ENCODE measurements at places on chromosomes 7 and 10.

- DNase-seq, result no peak
Observed at GRCh38 chr7:18352339-18353255, 143.0 kb upstream of the HDAC9 start.

- DNase-seq, result no peak
Observed at GRCh38 chr7:119703895-119704294, 569.1 kb upstream of the KCND2 start.

DNA sequence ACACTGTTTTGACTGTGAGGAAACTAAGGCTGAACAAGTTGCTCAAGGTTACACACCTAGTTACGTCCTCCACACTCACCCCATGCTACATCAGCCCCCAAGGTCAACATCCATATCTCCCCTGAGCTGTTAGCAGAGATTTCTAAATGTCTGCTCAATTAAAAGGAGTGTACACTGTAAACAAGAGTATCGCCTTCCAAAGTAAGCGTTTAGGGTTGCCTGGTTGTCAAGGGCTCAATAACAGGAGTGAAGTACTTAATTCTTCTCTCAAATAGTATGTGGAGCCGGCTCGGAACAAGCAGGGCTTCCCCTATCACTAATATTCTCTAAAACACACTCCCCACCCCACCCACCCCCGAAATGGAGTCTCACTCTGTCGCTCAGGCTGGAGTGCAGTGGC, 412.8 kb upstream of the GALNT17 start:
- no peak for DNase-seq

DNA sequence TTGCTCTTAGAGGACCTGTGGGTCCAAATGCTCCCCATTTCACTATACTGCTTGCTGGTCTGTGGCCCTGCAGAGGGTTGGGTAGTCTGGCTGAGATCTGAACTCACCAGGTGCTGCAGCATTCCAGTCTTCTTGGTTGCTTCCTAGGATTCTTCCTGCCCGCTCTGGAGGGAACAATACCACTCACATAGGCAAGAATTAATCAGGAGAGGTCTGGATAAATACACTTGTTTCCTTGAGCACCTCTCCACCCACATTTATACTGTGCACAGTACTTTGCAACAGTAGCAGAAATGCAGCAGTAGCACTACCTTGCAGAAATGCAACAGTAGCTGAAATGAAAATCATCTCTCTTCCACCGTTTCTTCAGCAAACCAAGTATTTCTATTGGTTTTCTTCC, 125.3 kb downstream of the INSYN2A start:
- DNase-seq, result no peak

DNA sequence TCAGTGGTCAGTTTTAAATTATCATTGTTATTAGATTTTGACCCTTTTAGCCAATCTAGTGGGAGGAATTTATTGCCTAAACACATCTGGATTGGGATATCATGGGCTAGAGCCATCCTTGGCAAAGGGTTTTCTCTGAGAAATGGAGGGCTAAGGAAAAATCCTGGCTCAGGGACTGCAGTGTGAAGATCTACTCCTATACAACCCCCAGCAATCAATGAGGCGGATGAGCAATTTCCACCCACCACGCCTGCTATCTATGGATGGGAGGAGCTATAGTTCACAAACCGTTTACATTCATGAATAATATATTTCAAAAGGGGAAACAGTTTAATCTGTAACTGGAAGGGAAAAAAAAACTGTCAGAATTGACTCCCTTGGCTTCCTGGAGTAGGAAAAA, 2.7 kb downstream of the CAV1 start:
- no peak for DNase-seq

- DNase-seq, result no peak
Observed at GRCh38 chr10:16867556-16867955, 50.3 kb upstream of the RSU1 start.

- DNase-seq, result no peak
Observed at GRCh38 chr10:96505150-96506136, 8.3 kb downstream of the TLL2 start.

- DNase-seq, result peak; percentile 21
Observed at GRCh38 chr7:102050864-102051460, 233.5 kb downstream of the CUX1 start.

DNA sequence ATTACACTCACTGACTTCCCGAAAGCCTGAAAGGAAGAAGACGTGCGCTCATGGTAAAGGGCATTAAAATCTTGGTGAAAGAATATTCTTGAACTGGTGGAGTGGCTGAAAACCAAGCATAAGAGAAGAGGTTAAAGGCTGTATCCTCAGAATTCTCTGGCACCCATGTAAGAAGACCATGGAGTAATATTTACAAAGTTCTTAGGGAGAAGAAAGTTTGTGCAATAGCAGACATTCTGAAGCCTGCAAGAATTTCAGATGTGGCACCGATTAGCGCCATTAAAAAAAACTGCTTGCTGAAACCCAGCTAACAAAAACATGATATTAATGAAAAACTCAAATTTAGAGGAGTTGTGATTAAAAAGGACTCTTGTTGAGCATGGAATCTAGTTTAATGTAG, 44.1 kb downstream of the C1GALT1 start:
- no peak for DNase-seq

DNA sequence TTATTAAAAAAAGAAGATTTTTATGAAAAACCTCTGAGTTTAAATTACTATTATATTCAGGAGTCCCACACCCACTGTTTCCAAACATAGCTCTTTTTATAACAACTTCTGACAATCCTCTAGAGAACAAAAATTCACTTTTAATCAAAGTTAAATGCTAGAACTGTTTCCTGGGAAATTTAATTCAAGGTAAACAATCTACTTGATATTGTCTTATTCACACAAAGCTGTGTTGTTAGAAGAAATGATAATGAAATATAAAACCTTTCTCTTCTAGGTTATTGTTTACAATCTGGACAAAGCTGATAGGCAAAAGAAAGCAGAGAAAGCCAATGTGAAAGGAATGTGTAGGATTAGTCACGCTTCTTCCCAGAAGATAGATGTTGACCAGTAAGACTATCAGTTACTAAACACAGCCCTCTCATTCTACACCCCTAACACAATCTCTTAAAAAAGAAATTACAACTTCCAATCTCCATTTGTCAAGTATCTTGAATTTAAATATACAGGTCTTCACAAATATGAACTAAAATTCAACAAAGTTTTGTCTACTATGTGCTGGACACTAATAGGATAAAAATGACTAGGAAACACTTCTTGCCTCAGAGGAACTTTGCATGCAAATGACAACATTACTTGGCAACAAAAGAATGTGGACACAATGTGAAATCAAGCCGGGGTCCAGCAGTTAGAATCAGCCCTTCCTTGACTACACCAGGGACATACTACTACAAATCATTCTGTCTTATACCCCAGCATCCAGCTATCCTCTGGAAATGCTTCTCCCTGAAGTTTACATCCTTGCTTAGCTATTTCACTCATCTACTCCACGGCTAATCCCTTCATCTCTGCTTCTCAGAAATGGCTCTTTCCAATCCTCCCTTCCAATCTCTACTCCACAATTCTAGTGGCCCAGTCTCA, 123.7 kb downstream of the IMMP2L start:
- no peak for DNase-seq

GRCh38 chr7:130144312-130145171, 60.7 kb downstream of the TMEM209 start:
- DNase-seq, result no peak

DNA sequence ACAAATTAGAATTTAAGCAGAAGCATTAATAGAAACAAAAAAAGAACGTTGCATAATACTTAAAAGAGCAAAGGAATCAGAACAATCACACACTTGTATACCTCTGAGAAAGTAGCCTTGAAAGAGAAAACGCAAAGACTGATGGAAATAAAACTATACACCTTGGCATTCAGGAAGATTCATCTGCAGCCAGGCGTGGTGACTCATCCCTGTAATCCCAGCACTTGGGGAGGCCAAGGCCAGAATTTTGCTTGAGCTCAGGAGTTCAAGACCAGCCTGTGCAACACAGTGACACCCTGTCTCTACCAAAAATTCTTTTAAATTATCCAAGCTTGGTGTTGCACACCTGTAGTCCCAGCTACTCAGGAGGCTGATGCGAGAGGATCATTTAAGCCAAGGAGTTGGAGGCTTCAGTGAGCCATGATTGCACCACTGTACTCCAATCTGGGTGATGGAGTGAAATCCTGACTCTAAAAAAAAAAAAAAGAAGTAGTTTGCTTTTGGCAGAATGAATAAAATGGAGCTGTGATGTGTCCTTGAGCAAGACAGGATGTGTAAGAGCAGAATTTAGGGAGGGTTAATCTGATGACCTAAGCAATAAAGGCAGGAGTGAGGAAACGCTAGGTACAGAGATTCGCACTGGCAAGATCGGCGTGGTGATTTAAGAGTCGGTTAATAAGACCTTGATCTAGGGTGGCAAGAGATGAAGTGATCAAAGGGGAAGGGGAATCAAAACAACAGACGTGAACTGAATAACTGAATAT, 75.8 kb upstream of the NRP1 start:
- DNase-seq, result no peak

DNA sequence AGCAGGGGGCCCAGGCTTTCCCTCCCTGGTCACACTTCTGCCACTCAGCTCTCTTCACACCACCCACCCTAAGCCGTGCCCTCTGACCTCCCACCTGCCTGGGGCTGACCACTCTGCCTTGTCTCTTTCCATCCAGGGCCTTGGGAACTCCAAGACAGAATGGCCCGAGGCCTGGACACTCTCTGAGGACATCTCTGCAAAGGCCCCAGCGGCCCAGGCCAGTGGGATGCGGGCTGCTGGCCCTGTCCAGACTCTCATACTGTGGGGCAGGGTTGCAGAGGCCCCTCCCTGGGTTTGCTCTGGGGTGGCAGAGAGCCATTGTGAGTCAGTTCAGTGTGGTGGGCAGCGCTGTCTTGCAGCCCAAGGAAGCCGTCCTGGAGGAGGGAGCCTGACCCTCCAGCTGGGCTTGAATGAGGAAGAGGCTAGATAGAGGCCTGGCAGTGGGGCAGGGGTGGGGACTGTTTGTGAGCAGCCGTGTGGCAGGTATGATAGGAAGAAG, 39.9 kb upstream of the RABGEF1 start:
- no peak for DNase-seq

GRCh38 chr7:73520673-73521635, 1.1 kb downstream of the BAZ1B start:
- no peak for DNase-seq

DNA sequence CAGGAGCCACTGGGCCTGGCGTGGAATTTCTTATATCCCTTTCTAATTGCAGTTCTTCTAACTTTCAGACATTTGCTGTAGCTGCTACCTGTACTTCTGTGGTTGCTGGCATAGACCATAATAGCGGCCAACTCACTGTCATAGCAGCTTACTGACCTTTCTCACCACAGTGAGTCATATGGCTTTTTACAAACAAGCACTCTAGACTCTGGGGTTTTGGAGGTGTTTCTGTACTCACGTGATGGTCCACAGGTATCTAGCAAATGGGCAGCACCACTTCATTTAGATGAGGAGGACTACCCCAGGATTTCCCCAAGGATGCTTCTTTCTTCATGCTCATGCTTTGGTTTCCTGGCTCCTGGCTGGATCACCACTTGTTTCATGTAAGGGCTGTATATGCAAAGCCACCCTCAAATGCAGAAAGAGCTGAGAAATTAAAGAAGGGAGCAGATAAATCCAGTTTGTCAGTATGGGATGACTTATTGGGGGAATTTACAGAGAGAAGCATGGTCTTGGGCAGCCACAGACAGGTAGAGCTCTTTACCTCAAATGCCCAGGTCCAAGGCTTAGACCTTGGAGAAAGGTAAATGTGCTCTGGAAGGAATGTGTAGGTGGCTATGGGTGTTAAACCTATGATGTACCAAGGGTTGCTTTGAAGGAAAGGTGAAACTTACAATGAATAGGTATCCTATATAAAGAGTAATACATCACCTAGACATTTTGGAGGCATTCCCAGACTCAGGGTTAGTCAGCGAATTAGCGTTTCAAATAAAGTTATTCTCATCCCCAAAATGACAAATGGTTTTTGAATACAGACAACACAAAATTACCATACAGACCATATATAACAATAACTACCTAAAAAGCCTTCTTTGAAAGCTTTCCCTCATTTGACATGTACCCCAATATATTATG, 15.9 kb upstream of the SLC25A16 start:
- DNase-seq, result no peak

DNA sequence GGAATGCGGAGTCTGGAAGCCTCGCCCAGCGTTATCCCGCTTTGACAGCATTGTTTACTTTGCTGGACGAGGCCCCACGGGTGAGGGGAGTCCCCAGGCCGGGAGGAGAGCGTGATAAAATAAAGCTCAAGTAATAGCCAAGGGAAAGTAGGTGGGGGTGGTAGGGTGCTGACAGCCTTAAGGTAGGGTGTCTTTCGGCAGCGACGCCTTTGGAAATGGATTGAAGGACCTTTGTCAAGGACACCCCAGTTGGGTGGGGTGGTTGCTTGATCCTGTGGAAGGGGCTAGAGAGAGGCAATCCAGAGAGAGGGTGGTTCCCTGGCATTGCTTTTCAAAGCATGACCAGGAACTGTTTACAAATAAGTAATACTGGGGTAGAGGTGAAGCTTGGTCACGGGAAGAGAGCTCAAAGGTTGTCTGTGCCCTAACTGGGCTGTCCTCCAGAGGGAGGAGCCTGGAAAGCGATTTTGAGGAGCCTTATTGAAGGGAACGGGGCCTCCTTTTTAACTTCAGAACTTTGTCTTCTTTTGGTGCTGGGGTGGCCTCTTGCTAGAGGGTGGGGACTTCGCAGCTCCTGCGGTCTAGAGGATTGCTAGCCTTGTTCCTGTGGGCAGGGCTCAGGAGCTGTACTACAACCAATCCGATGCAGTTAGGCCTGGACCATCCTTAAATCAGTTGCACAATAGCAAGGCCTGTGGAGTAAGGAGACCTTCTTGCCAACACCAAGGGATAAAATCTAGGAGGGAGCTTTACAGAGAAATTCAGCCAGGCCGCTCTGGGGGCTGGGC, 1.3 kb downstream of the EIF4EBP2 start:
- peak; percentile 76 for DNase-seq

DNA sequence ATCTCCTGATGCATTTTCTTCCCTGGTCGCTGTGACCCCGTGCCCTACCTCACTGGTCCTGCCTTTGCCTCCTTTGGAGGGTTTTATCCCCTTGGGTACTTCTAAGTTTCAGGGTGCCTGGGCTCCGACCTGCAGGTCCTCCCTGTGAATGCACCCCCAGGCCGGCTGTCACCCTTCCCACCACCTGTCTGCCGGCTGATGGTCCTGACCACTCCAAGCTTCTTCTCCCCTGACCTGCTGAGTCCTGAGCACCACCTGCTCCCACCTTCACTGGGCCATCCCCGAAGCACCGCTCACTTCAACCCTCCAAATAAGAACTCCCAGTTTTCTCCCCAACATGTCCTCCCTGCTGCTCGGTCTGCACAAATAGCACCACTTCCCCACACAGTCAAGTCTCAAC, 33.4 kb downstream of the TNS3 start:
- DNase-seq, result no peak
